Fibroblast of villous mesenchyme (primary cell): ENCODE measurements at places on chromosomes 7 and 10.

DNA sequence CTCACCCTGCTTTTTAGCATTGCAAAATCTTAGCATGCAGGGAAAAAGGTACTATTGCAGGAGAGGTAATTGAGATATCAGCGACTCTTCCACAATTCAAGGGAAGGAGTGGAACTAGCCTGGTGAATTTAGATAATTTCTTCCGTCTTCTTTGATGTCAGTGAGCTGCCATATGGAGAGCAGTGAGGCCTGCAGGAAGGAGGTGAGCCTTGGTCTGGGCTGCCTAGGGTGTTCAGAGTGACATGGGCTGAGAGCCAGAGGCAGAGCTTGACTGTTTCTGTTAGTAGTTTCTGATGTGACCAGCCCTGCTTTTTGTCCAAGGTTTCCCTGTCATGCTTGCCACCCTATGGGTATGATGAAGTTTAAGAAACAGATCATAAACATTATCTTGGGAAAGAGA, 28.6 kb downstream of the KAT6B start:
- peak; percentile 36 for DNase-seq

DNA sequence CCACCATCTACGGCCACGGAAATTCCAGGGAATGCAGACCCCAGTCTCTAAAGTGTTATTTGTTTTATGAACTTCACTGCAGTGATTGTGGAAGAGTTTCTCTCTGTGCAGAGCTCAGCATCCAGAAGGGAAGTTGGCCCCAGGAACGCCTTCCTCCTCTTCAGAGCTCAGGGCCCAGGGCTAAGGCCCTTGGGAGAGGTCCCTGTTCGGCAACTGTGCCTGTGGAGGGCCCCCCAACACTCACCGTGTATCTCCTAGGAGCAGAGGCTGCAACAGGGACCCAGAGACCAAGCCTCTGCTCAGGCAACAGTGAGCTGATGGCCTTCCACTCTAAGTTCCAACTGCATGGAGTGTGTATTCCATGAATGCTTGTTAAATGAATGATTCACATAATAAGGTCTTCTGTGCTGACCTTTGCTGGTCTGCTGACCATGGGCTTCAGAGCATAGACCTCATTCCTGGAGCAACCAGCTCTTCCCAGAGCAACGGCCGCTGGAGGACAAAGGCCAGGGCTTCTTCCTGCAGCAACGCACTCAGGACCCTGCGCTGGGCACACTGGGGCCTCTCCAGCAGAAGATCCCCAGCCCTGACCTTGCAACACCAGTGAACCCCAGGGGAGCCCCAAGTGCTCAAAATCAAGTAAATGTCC, 7.7 kb downstream of the DIP2C start:
- peak; percentile 75 for DNase-seq

DNA sequence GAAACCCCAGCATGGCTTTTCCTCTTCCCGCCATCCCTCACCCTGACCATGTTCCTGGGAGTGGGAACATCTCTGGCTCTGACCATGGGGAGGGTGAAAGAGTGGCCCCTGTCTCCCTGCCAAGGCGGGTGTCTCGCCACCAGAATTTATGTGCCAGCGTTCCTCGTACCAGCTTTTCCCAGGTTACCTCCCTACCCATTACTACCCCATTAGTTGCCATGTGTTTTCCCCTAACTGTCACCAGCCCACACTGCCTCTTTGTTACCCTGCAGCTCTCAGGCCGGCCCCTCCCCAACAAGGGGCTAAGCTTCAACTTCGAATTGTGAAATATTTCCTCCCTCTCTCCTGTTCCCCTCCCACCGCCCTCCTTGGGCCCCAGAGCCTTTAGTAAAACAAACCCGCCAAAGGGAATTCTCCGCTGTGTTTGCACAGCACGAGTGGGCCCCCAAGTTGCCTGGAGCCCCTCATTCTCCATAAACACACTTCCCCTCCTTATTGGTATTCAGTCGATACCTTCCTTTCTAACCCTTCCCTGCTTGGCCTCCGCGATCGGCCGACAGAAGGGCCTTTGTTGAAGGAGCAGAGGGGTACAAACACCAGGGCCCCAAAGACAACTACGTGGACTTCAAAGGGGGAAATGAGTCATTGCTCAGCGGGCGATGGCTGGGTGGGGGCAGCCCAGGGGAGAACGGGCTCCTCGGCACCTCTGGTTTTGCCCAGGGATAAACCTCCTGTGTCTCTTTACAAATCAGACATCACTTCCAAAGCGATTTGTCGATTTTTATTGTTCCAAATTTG, 45.5 kb downstream of the SLIT1 start:
- no peak for DNase-seq

- DNase-seq, result no peak
Observed at GRCh38 chr10:132788831-132789219, 2.9 kb upstream of the NKX6-2 start.

DNA sequence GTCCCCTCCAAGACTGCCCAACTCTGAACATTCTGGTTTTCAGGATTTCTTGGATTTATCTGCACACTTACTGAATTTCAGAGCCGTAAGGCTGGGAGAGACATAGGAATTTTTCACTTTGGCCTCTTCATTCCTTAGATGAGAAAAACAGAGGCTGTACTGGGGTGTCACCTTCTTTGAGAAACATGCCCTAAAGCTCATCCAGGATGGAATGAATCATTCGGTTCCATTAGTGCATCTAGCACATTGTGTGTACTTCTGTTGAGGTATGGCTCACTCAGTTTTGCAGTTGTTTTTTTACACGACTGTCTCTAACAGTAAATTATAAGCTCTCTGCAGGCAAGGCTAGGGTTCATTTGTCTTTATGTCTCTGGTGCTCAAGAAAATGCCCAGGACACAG, 383.4 kb downstream of the GATA3 start:
- DNase-seq, result no peak

DNA sequence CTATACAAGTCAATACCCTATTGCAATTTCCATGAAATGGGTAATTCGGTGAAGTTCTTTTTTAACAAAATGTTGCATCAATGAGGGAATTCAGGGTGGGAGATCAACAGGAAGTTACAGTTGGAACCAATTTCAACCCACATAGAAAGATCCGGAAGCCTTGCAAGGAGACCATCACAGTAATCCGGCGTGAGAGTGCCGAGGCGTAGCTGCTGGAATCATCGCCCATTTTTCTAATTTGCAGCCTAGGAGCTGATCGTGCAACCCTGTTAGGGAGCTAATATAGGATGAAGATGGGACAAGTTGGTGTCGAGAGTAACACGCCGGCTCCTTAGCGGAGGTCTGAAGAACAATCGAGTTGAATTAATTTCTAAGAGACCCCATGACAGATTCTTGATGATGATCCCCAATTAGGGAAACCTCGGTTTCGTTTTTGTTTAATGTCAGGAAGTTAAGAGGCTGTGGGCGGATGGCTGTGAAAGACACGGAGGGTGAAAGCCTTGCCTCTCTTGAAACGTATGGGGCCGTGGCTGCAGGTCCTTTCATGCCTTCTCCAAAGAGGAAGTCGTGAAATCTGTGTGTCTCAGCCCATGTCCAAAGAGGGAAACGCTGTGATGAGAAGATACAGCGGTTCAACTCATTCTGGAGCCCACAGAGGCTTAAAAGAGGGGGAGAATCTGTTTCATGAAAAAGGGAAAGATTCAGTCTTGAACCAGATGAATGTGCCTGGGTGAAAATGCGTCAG, 51.2 kb upstream of the CARD11 start:
- no peak for DNase-seq

- no peak for DNase-seq
Observed at GRCh38 chr10:60430836-60431597, 41.3 kb upstream of the ANK3 start.

DNA sequence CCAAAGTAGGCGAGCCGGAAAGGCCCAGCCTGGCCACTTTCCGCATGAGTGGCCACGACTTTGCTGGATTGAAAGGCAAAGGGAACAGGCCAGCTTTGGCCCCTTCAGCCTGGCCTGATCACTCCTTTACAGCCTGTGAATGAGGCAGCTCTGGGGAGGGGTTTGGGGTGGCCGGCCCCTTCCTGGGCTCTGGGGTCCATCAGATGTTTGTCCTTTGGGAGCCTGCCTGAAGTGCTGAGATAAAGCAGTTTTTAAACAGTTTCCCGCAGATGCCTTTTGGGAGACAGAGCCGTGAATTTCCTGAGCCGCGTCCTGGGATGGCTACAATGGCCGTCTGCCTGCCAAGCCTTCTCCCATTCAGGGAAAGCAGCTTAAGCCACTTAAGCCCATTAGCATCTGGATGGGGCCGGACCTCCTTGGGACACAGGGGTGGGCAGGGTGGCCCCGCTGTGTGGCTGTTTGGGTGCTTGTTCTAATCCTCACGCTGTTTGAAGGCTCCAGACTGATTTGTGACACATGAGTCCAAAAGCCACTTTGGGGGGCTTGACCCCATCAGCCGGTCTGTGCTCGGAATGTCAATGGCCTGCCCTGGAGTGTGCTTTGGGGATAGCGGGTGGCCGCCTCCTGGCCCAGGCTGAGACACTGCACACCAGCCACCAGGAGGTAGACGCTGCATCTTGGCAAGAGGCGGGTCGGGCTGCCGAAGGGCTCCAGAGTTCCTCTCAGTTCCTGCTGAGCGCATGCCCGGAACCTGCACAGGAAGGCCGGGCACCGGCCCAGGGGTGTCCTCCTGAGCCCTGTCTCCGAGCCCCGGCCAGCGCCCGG, 38.9 kb downstream of the NKX6-2 start:
- no peak for DNase-seq

- no peak for DNase-seq
Observed at GRCh38 chr7:44063547-44063893, 1.8 kb downstream of the PGAM2 start.

- no peak for DNase-seq
Observed at GRCh38 chr10:15336211-15336610, 34.9 kb downstream of the FAM171A1 start.

DNA sequence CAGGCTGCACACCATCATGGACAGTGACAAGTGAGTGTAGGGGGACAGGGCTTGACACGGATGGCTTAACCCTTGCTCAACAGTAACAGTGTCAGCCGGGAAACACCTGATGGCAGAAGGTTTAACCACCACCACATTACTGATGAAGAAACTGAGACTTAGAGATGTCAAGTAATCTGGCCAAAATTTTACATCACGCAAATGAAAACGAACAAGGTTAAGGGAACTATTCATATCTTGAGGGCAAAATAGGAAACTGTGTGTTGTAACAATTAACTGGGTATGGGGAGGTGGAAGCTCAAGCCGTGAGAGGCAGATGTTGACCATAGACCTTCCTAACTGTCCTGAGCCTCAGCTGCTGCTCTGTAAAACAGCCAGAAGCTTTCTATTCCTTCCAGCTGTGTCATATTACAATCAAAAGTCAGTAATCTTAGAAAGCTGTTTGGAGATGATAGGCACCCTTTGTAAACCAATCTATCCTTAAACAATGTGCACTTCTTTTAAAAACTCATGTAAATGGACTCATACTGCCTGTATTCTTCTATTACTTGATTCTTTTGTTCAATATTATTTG, 68.4 kb downstream of the ABCC2 start:
- no peak for DNase-seq

GRCh38 chr7:17912536-17913235, 27.6 kb downstream of the SNX13 start:
- no peak for DNase-seq

DNA sequence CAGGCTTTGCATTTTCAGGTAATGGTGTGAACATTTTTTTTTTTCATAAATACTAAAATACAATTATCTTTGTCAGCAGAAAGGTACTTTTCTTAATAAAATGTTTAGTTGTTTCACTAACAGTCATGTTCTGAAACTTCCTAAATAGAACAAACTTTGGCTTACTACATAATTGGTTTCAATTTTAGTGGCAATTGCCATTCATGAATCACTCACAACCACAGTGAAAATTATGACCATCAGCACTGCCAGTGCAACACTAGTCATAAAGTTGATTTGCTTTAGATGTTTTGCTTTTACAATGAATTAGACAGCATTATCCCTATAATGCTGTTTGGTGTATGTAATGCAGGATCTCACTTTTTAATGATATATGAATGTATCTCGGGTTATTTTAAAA, 297.6 kb upstream of the PLXDC2 start:
- DNase-seq, result no peak

DNA sequence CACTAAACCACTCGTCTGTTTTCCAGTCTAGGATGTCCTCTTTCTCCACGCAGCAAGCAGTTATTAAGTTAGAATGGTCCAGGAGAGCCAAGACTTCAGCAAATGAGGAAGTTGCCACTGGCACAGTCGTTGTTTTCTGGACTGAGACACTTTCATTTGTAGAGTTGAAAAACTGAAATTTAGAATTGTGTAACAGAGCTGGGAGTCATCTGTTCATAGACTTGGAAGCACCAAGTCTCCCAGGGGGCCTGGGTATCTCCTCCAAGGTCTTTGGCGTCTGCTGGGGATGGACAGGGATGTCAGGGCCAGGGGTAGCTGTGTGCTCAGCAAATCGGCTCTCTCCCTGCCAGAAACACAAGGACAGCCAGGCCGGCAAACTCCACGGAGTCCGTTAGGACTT, 208.4 kb downstream of the FANK1 start:
- DNase-seq, result no peak

DNA sequence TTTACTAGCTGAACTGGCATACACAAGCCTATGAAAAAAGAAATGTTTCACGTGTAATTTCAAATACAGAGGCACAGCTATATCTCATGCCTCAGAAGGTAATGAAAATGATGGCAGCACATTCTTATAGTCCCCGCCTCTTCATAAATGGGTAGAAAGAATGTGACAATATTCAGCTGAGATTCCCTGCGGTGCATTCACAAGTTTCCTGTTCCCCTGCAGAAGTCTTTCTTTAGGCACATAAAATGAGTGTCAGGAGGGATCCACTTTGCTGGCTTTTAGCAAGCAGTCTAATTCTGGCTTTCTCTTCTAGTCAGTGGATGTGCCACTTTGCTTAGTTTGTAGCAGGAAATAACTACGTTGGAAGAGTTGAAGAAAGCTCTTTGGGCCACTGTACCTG, 56.1 kb downstream of the DGKB start:
- no peak for DNase-seq

- peak; percentile 86 for DNase-seq
Observed at GRCh38 chr10:119665901-119666708, 14.9 kb downstream of the BAG3 start.

GRCh38 chr10:28971764-28972163, 294.4 kb downstream of the BAMBI start:
- no peak for DNase-seq

DNA sequence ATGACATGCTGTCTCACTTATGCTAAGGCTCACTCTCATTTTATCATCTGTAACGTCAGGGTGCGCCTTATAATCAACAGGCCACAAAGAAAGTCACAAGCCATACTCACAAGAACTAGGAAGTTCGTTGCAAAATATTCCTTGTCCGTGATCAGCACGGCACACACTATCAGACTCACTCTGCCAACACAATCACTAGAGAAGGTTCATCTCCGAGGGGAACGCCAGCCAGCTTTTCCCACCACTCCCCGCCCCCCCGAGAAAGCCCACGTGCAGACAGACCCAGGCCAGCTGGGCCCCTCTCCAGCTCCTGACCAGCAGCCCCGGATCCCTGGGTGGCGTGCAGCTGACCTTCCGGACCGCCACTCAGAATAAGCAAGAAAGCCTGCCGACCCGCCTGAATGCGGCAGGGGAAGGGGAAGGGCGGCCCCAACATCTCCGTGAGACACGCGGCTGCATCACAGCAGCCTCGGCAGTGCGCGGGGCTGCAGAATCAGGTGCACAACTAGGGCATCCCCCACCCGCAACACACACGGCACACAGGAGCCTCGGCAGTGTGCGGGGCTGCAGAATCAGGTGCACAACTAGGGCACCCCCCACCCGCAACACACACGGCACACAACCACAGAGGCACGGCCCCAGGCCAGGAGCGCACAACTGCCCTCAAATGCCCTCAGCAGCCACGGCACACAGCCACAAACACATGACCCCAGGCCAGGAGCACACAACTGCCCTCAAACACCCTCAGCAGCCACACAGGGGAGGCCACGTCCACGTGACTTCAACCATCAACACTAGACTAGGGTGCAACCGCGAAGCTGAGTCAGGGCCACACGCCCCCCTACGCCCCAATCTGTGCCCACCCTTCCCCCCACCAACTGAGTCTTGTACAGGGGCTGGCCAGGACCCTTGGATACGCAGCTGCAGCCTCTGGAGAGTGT, 2.5 kb upstream of the GPR146 start:
- DNase-seq, result peak; percentile 59
